ENCODE measurements at places on chromosomes 3 and 15. TPM values are rescaled to one million over a fixed set of nuclear protein-coding genes. Genes with fewer than 3 reads are reported as not detected.
A peak's percentile ranks its signal among the peaks of the same experiment; 100 is the strongest.

MYZAP gene
- 1.1 TPM for total RNA-seq

GRCh38 chr3:33717616-33717865 lies 513 bp downstream of the CLASP2 start:
- no peaks in the 10 kb centered on the region for H3K27me3 ChIP-seq
- peak; percentile 38 for DNase-seq
- H3K4me3 ChIP-seq, result peak overlapping the region; percentile 92
- peaks cover 14% of the 10 kb centered on the region for H3K4me1 ChIP-seq
- H3K36me3 ChIP-seq, result no peaks in the 10 kb centered on the region
- peak overlapping the region; percentile 88 for H3K27ac ChIP-seq

GUCA1C gene
- not detected for total RNA-seq

DNA sequence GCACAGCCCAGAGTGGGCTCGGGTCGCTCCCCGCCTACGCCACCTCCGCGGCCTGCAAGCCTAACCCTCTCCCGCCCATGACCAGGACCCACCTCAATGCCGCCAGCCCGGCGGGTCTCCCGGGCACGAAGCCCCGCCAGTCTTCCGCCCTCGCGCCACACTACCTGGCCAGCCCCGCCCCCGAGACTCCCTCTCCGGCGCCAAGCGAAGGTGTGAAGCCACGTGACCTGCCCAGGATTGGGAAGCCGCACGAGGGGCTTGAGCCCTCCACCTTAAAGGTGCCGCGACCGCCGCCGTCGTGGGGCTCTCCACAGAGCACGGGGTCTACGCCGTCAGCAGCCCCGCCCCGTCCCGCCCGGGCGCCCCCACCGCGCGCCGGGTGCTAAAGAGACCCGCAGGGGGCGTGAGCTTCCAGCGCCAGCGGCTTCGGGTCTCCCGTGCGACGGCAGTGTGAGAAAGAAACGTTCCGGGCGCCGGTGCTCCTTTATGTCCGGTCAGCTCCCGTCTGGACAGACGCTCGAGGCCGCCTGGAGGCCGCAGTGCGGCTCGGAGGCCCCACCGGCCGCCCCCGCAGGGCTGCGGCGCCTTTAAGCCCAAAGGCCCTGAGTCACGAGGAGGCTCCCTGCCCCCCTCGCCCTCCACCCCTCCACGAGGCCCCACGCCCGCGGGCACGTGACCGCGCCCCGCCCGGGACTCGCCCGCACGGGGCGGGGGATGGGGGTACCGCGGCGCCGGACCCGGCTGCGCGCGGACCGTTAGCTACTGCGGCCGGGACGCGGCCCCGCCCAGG lies at the start of gene CPEB1:
Gene CPEB1 (minus strand): TSS at position 319 of the 790 bp plus-strand sequence. CDS start 18,904 bp downstream, outside the sequence.
- no peaks in the 10 kb centered on the region for H3K36me3 ChIP-seq
- H3K27ac ChIP-seq, result no peak within 1 kb of the TSS
- peak within 1 kb of the TSS; percentile 24 for H3K4me3 ChIP-seq
- H3K4me1 ChIP-seq, result peaks cover 18% of the 10 kb centered on the region
- peak; percentile 59 for DNase-seq
- peaks cover 48% of the 10 kb centered on the region for H3K27me3 ChIP-seq

DNA sequence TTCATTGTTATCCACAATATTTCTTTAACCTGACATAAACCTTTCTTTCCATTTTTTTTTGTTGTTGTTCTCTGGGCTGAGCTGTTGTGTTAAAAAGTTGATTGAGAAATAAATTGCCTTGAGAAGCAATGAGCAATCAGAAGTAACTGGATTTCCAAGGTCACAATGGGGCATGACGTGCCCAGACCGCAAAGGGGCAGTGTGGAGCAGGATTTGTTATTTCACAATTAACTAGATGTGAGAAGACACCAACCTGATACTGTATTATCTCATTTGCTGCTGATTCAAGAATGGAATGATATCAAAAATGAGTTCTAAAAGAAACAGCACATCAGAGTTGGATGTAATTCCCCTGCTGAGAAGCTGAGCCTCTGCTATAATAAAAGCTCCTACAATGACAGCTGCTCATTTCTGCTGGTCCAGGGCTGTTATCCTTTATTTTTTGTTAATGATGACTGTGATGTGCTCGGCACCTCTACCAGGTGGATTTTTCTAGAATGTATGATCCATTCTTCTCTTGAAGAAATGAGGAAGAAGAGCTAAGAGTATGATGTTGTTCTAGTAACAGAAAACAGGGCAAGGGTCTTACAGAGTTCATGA lies 28.1 kb downstream of the CPNE4 start:
- DNase-seq, result no peak
- H3K27ac ChIP-seq, result no peak overlapping the region
- no peaks in the 10 kb centered on the region for H3K4me1 ChIP-seq
- H3K27me3 ChIP-seq, result peaks cover 7% of the 10 kb centered on the region

- H3K4me1 ChIP-seq, result no peaks in the 10 kb centered on the region
- H3K4me3 ChIP-seq, result no peak overlapping the region
- peaks cover 18% of the 10 kb centered on the region for H3K36me3 ChIP-seq
- H3K27ac ChIP-seq, result no peak overlapping the region
These were observed 26.5 kb downstream of the TSPAN3 start for GRCh38 chr15:77044228-77045042.

- H3K36me3 ChIP-seq, result no peaks in the 10 kb centered on the region
- no peaks in the 10 kb centered on the region for H3K4me1 ChIP-seq
- no peak overlapping the region for H3K27ac ChIP-seq
- no peak overlapping the region for H3K4me3 ChIP-seq
- peaks cover 2% of the 10 kb centered on the region for H3K27me3 ChIP-seq
- DNase-seq, result no peak
These were observed 223.2 kb downstream of the MTHFS start for GRCh38 chr15:79673416-79674123.

- H3K27me3 ChIP-seq, result no peaks in the 10 kb centered on the region
- no peak overlapping the region for H3K4me3 ChIP-seq
- DNase-seq, result no peak
- H3K27ac ChIP-seq, result no peak overlapping the region
- H3K4me1 ChIP-seq, result no peaks in the 10 kb centered on the region
These were observed 999.7 kb upstream of the ALCAM start for GRCh38 chr3:104367000-104367399.

C2CD4A gene
- total RNA-seq, result 0.19 TPM

DNA sequence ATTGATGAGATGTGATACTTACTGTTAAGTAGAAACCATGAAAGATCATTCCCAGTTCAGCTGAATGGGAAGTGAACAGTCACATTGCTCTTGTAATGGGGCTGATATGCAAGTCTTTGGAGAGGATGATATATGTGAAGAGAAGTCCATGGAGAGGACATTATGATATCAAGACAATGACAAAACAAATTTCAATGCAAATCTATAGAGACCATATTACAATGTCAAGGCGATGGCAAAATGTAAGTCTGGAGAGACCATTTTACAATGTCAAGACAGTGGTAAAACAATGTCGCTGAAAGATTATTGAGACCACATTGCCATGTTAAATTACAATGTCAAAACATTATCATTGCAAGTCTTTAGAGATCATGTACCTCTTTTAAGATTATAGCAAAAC lies 277.1 kb upstream of the MEIS2 start:
- H3K27ac ChIP-seq, result no peak overlapping the region
- no peaks in the 10 kb centered on the region for H3K27me3 ChIP-seq
- no peak for DNase-seq
- no peaks in the 10 kb centered on the region for H3K4me1 ChIP-seq

FAM219B gene
- 26.8 TPM for total RNA-seq

CNTN6 gene
- total RNA-seq, result not detected

DNAH1 gene
- 50.7 TPM for total RNA-seq

P2RY13 gene
- total RNA-seq, result not detected

DNA sequence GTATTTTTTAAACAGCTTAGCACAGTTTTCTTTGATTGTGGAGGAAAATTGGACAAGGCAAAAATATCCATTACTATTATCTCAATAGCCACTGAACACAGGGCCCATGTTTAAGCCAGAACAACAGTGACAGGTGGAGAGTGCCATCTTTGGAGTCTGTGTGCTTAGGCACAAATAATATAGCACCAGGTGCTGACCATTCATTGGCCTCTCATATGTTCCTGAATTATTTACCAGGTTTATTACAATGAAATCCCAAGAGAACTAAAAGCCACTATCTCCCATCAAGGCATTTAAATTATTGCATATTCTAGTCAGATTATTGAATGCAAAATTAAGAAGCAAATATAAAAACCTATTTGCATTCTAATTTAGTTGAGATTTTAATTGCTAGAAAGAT lies 39.6 kb downstream of the GPR156 start:
- DNase-seq, result no peak
- H3K36me3 ChIP-seq, result no peaks in the 10 kb centered on the region
- H3K4me1 ChIP-seq, result no peaks in the 10 kb centered on the region
- H3K4me3 ChIP-seq, result no peak overlapping the region
- H3K27me3 ChIP-seq, result no peaks in the 10 kb centered on the region
- no peak overlapping the region for H3K27ac ChIP-seq

- H3K4me3 ChIP-seq, result no peak overlapping the region
- DNase-seq, result no peak
- H3K27me3 ChIP-seq, result no peaks in the 10 kb centered on the region
- no peak overlapping the region for H3K27ac ChIP-seq
- H3K4me1 ChIP-seq, result no peaks in the 10 kb centered on the region
These were observed 41.3 kb upstream of the ROBO1 start for GRCh38 chr3:79809106-79809505.

GPR149 gene
- total RNA-seq, result not detected

GRCh38 chr3:34109846-34110245 lies 311.4 kb downstream of the PDCD6IP start:
- H3K27ac ChIP-seq, result no peak overlapping the region
- no peak overlapping the region for H3K4me3 ChIP-seq

- H3K27me3 ChIP-seq, result no peaks in the 10 kb centered on the region
- H3K4me3 ChIP-seq, result no peak overlapping the region
- H3K27ac ChIP-seq, result no peak overlapping the region
- no peaks in the 10 kb centered on the region for H3K36me3 ChIP-seq
- no peak for DNase-seq
These were observed 78.9 kb downstream of the DGKG start for GRCh38 chr3:186283096-186283495.

CADM2 gene
- 0.11 TPM for total RNA-seq

- H3K27me3 ChIP-seq, result no peaks in the 10 kb centered on the region
- no peaks in the 10 kb centered on the region for H3K36me3 ChIP-seq
- no peak overlapping the region for H3K4me3 ChIP-seq
- H3K4me1 ChIP-seq, result peaks cover 24% of the 10 kb centered on the region
These were observed 89.0 kb downstream of the NFKBIZ start for GRCh38 chr3:101938262-101938847.

- no peak overlapping the region for H3K4me3 ChIP-seq
- no peaks in the 10 kb centered on the region for H3K4me1 ChIP-seq
- H3K27me3 ChIP-seq, result no peaks in the 10 kb centered on the region
- H3K27ac ChIP-seq, result no peak overlapping the region
These were observed 218.1 kb downstream of the ADAMTSL3 start for GRCh38 chr15:83871808-83872559.

DNA sequence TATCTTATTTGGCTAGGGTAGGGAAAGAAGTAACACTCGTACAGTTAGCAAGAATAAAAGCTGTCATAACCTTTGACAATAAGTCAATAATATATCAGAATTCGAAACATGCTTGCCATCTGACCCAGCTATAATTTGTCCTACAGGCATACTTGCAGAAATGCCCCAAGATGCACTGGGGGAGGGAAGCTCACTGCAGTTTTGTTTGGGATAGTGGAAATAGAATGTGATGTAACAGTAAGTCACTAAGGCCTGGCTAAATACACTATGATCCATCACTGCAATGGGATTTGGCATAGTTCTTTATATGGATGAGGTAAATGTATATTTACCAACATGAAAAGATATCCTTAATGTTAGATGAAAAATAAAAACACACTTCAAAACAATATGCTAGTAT lies 25.5 kb upstream of the TMOD3 start:
- H3K4me1 ChIP-seq, result no peaks in the 10 kb centered on the region
- H3K27me3 ChIP-seq, result no peaks in the 10 kb centered on the region
- DNase-seq, result no peak
- H3K36me3 ChIP-seq, result peaks cover 21% of the 10 kb centered on the region
- no peak overlapping the region for H3K27ac ChIP-seq
- H3K4me3 ChIP-seq, result no peak overlapping the region

MYL3 gene
- total RNA-seq, result not detected

GRCh38 chr15:70387081-70387480 lies 289.4 kb upstream of the TLE3 start:
- H3K27ac ChIP-seq, result no peak overlapping the region
- no peaks in the 10 kb centered on the region for H3K4me1 ChIP-seq
- no peak overlapping the region for H3K4me3 ChIP-seq
- no peaks in the 10 kb centered on the region for H3K27me3 ChIP-seq

DNA sequence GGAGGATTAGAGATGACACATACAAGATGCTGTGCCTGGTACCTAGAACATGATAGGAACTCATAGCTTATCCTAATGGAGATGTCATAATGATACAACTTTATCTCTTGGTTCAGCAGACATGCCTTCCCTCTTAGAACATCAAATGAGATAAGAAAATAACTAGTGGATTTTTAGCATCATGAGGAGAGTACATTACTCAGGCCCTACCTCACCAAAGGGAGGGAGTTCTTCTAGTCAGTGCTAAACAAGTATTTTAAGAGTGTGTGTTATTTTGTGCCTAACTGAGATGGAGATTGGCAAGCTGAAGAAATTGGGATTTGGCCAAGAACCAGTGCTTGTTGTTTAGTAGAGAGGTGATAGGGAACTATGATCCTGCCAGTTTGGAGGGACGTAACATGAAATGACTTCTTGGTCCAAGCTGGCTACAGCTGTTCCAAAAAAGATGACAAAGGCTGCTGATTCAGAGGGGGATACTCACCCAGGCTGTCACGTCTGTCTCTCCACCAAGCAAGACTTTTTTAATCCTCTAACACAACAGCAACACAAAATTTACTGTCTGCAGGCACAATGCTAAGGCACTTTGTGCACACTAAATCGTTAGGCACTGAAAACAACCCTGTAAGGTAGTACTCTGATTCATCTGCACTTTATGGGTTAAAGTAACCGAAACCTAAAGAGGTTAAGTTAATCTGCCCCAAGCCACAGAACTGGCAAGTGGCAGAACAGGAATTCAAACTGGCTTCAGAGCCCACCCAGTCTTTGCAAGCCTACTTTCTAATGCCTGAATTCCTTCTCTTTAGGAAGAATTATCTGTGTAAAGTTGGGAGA lies 126.5 kb downstream of the CMSS1 start:
- DNase-seq, result no peak
- no peak overlapping the region for H3K27ac ChIP-seq
- H3K4me3 ChIP-seq, result no peak overlapping the region
- no peaks in the 10 kb centered on the region for H3K4me1 ChIP-seq
- no peaks in the 10 kb centered on the region for H3K36me3 ChIP-seq
- no peaks in the 10 kb centered on the region for H3K27me3 ChIP-seq

- no peak for DNase-seq
- peaks cover 11% of the 10 kb centered on the region for H3K4me1 ChIP-seq
- H3K4me3 ChIP-seq, result no peak overlapping the region
- no peak overlapping the region for H3K27ac ChIP-seq
- H3K27me3 ChIP-seq, result no peaks in the 10 kb centered on the region
- H3K36me3 ChIP-seq, result no peaks in the 10 kb centered on the region
These were observed 44.8 kb upstream of the ATP2C1 start for GRCh38 chr3:130849091-130849552.

GRCh38 chr3:160210799-160211221 lies 14.4 kb upstream of the C3orf80 start:
- peaks cover 3% of the 10 kb centered on the region for H3K27me3 ChIP-seq
- no peaks in the 10 kb centered on the region for H3K36me3 ChIP-seq
- no peak for DNase-seq
- H3K4me1 ChIP-seq, result no peaks in the 10 kb centered on the region
- H3K27ac ChIP-seq, result no peak overlapping the region

GRCh38 chr15:91192285-91192684 lies 92.2 kb downstream of the SV2B start:
- no peaks in the 10 kb centered on the region for H3K4me1 ChIP-seq
- no peak for DNase-seq
- H3K27ac ChIP-seq, result no peak overlapping the region
- H3K36me3 ChIP-seq, result no peaks in the 10 kb centered on the region
- peaks cover 12% of the 10 kb centered on the region for H3K27me3 ChIP-seq

Data from CD4-positive, alpha-beta T cell (primary cell).